ENCODE measurements at places on chromosomes 4 and X. TPM values are rescaled to one million over a fixed set of nuclear protein-coding genes. Genes with fewer than 3 reads are reported as not detected.

Gene RENBP
- 0.90 TPM for polyA plus RNA-seq

Gene GC
- not detected for polyA plus RNA-seq

DNA sequence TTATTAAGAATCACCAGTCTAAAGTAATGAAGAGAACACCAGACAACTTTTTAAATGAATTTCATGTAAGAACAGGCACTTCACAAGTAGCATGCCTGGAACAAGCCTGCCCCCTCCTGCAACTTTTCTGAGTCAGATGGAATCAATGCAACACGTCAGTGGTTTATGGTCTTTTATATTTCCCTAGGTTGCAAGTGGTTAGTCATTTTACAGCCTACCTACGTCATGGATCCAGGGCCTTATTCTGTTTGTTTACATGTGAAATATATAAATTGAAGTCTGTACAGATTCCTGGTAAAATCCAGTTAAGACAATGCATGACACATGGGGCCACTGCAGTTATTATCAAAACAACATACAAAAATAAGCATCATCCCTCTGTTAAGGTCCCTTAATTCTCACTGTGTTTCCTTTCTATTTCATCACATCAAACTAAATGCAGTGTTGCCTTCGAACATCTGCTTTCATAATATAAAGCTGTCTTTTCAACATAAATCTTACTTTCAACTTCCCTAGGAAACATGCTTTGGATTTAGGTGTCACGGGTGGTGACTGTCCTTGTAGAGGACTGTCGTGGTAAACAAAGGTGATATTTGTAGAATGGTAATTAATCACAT lies 309.3 kb downstream of the FRMPD4 start:
- no peaks in the 10 kb centered on the region for H3K27me3 ChIP-seq
- H3K27ac ChIP-seq = no peak overlapping the region
- no peak for DNase-seq
- H3K36me3 ChIP-seq = no peaks in the 10 kb centered on the region

DNA sequence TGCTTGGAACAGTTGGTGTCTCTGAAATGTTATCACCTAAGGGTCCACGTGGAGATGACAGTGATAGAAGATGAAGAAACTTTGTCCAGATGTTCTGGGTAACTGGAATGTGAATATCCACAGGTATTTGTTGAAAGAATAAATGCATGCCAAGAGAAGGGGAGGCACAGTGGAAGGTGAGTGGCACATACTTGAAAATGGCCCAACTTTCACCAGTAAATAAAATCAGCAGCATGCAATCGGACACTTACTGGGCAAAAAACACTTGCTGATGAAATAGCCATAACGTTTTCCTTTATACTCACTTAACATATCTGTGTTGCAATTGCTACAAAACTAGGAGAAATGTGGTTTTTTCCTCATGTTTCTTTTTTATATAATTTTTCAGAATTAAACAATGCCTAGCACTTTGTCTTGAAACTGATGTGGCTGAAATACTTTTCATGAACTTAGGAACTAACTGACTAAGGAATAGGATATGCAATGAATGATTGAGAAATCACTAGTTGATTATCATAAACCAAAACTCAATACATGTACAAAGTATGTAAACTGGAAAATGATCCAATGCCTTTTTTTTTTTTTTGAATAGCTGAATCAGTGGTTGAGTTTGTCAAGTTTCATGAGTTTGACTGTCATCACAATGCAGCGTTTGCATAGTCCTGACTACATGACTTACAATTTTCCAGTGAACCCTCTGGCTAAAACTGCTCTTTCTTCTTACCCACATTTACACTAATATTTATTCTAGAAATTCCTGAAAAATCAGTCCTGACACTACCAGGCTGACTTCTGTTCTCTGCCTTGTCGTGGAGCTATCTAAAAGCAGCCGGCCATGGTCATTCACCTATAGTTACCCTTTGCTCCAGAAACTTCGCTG lies 127.4 kb downstream of the CPE start:
- H3K36me3 ChIP-seq = no peaks in the 10 kb centered on the region
- H3K27me3 ChIP-seq = no peaks in the 10 kb centered on the region
- no peak overlapping the region for H3K4me3 ChIP-seq
- no peak for DNase-seq
- H3K27ac ChIP-seq = no peak overlapping the region
- H3K4me1 ChIP-seq = peaks cover 8% of the 10 kb centered on the region

GRCh38 chrX:40132751-40133150 lies 35.0 kb upstream of the BCOR start:
- H3K27me3 ChIP-seq = no peaks in the 10 kb centered on the region
- no peak for DNase-seq
- H3K4me3 ChIP-seq = no peak overlapping the region

Gene AADAT
- 17.5 TPM for polyA plus RNA-seq

DNA sequence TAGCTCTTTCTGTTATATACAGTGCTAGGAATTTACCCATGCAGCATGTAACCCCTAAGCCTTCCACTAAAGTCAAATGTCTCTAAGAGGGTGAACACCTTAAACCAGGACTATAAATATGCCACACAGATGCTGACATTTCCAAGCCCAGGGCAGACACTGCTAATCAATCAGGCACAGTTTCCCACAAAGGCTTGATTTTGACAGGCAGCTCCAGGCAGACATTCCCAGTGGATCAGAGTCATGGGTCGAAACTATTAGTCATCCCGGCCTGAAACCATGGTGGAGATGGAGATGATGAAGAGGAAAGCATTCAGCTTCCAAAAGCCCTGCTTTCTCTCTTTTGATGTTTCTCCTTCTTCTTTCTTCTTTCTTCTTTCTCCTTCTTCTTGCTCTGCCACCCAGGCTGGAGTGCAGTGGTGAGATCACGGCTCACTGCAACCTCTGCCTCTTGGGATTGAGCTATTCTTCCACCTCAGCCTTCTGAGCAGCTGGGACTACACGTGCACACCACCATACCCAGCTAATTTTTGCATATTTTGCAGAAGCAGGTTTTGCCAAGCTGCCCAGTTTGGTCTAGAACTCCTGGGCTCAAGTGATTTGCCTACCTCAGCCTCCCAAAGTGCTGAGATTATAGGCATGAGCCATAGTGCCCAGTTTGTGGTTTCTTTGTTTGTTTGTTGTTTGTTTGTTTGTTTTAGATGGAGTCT lies 21.0 kb upstream of the SORCS2 start:
- no peaks in the 10 kb centered on the region for H3K27me3 ChIP-seq
- peaks cover 7% of the 10 kb centered on the region for H3K4me1 ChIP-seq
- no peaks in the 10 kb centered on the region for H3K36me3 ChIP-seq
- H3K27ac ChIP-seq = no peak overlapping the region
- no peak for DNase-seq
- no peak overlapping the region for H3K4me3 ChIP-seq

- H3K36me3 ChIP-seq = no peaks in the 10 kb centered on the region
- H3K27ac ChIP-seq = no peak overlapping the region
- H3K27me3 ChIP-seq = no peaks in the 10 kb centered on the region
- H3K4me3 ChIP-seq = no peak overlapping the region
Measured at GRCh38 chrX:124228849-124229248, 103.6 kb upstream of the TEX13D start.

Gene GPC4
- polyA plus RNA-seq = 0.16 TPM

Gene EREG
- not detected for polyA plus RNA-seq

Gene PLAC8
- 11.2 TPM for polyA plus RNA-seq

GRCh38 chr4:113820108-113820507 lies 58.6 kb upstream of the CAMK2D start:
- no peaks in the 10 kb centered on the region for H3K36me3 ChIP-seq
- no peak overlapping the region for H3K27ac ChIP-seq
- no peaks in the 10 kb centered on the region for H3K27me3 ChIP-seq
- no peak overlapping the region for H3K4me3 ChIP-seq
- no peaks in the 10 kb centered on the region for H3K4me1 ChIP-seq

GRCh38 chr4:140533951-140534480 lies 10.0 kb downstream of the ELMOD2 start:
- H3K27ac ChIP-seq = no peak overlapping the region
- no peak overlapping the region for H3K4me3 ChIP-seq
- H3K36me3 ChIP-seq = peaks cover 61% of the 10 kb centered on the region
- H3K4me1 ChIP-seq = peaks cover 3% of the 10 kb centered on the region
- H3K27me3 ChIP-seq = no peaks in the 10 kb centered on the region

- no peak overlapping the region for H3K27ac ChIP-seq
- H3K27me3 ChIP-seq = no peaks in the 10 kb centered on the region
- H3K4me3 ChIP-seq = no peak overlapping the region
- H3K4me1 ChIP-seq = no peaks in the 10 kb centered on the region
- no peaks in the 10 kb centered on the region for H3K36me3 ChIP-seq
Measured at GRCh38 chr4:106691749-106692148, 323.2 kb upstream of the GIMD1 start.

Gene GAB3
- 4.5 TPM for polyA plus RNA-seq

DNA sequence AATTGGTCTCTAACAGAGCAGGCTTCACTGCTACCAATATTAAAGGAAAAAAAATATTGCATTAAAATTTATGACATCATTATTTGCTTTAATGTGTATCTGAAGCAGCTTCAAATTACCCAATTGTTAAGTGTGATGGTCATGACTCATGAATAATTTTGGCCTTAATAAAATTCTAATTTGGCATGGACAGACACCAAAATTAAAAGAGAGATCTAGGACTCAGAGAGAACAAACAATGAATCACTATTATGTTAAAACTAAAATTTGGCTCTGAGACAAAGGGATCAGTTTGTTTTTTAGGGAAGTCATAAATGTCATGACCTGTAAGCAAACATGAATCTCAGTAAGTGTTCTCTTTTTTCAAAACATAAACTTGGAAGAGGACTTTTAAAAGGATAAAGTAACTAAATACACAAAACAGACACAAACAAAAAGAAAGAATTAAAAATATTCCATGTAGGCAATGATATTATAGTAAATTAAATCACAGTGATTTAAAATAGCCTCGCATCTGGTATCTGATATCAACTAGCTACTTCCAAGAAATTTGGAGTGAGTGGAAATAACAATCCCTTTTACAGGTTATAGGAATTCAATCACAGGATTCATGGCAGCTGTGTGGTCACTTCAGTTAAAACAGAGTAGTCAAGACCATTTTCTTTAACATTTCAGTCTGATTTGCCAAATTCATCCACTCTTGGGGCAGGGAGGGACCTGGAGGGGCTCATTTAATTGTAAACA lies 11.6 kb downstream of the VEGFC start:
- H3K27ac ChIP-seq = peak overlapping the region; percentile 92
- no peak for DNase-seq
- H3K27me3 ChIP-seq = no peaks in the 10 kb centered on the region

Gene MAGEE1
- polyA plus RNA-seq = 0.57 TPM

Gene CCDC158
- not detected for polyA plus RNA-seq

Gene CMC4
- 12.0 TPM for polyA plus RNA-seq

Gene DKK2
- 55.7 TPM for polyA plus RNA-seq

All from SK-N-SH (cell line).